Right ventricle myocardium superior (tissue), 1 donor: ENCODE measurements at places on chromosomes 6 and 20. TPM values are rescaled to one million over a fixed set of nuclear protein-coding genes. Genes with fewer than 3 reads are reported as not detected.

- DNase-seq = no peak
These were observed 10.5 kb upstream of the DEFB128 start for GRCh38 chr20:199996-200395.

RAET1G gene
- not detected for total RNA-seq

DNA sequence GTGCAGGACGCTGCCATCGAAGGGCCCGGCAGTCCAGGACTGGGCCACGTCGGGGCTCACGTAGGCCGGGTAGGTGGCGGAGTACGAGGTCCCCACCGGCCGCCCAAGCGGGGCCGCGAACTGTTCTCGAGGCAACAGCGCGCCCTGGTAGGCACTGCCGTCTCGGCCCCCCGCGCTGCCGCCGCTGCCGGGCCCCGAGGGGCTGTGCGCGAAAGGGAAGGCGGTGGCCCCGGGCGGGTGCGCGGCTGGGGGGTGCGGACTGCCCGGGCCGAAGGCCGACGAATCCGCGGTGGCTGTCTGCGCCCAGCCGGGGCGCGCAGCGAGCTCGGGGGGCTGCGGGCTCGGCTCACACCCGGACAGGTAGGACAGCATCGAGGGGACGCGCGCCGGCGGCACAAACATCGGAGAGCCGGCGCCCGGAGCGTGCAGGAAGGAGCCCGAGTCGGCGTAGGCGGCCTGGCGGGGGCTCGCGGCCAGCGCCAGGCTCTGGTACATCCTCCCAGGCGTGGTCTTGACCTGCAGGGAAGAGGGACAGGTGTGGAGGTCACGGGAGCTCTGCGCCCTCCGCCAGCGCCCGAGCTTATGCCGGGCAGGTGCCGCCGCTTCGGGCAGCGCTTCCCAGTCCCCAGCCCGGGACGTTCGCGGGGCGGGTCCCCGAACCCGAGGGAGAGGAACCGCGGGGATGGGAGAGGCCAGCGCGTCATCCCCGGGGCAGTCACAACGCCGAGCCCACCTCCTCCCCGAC is 596 bp downstream of the GATA5 start:
- no peak for DNase-seq

GHRH gene
- 0.97 TPM for total RNA-seq

NKAPL gene
- 5.1 TPM for total RNA-seq

GJA10 gene
- total RNA-seq = not detected

DNA sequence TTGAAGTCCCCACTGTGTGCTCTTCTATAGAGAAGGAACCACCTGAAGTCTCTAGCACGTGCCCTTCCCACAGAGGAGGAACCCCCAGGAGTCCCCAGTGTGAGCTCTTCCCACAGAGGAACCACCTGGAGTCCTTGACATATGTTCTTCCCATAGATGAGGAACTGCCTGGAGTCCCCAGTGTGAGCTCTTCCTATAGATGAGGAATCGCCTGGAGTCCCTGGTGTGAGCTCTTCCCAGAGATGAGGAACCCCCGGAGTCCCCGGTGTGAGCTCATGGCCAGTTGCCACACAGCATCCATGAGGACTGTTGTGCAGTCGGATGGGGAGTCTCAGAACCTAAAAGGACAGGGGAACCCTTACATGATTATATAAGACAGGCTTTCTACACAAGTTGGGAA is 158.1 kb upstream of the THBS2 start:
- DNase-seq = no peak

ATG5 gene
- 14.8 TPM for total RNA-seq

GRCh38 chr6:166309977-166310376 is 1.8 kb upstream of the PRR18 start:
- no peak for DNase-seq

DNA sequence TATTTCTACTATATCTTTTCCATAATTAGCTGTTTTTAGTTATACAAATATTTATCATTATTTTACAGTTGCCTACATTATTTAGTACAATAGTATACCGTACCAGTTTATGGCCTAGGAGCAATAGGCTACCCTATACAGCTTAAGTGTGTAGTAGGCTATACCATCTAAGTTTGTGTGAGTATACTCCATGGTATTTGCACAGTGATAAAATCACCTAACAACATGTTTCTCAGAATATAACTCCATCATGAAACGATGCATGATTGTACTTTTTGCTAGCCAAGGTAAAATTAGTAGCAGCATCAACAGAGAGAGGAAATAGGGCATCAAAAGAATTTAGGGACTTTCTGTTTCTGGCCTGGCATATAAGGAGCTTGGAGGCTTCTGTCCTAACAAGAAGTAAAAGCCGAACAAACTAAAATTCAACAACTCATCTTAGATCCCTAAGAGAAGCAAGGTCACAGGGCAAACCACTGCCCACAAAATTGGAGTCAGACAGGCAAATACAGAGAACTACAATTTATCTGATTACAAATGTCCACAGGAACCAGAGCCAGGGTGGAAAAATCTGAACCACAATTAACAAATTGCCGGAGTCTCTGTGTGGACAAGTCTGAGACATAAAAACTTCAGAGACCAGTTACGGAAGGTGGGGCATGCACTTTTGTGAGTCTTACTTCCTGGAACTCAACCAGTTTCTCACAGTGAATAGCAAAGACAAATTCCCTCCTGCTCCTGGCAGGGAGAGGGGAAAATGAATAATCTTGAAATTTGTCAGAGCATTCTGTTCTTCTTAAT is 671.4 kb downstream of the RFPL4B start:
- no peak for DNase-seq

DNA sequence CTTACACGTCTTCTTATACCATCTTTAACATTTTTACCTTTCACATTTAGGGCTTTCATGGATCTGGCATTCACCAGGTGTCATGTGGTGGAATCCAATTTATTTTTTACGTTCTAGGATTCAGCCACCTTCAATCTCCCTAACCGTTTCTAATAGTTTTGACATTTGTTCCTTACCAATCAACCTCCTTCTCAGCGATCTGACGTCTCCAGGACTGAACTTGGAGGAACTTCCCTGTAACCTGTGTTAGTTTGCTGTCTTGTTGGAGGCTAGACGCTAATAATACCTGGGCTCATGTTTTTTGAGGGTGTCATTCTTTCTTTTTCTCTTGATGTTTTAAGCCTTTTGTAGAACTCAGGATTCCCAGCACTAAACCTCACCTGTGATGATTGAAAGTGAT is 351.6 kb downstream of the THBS2 start:
- DNase-seq = no peak

DNA sequence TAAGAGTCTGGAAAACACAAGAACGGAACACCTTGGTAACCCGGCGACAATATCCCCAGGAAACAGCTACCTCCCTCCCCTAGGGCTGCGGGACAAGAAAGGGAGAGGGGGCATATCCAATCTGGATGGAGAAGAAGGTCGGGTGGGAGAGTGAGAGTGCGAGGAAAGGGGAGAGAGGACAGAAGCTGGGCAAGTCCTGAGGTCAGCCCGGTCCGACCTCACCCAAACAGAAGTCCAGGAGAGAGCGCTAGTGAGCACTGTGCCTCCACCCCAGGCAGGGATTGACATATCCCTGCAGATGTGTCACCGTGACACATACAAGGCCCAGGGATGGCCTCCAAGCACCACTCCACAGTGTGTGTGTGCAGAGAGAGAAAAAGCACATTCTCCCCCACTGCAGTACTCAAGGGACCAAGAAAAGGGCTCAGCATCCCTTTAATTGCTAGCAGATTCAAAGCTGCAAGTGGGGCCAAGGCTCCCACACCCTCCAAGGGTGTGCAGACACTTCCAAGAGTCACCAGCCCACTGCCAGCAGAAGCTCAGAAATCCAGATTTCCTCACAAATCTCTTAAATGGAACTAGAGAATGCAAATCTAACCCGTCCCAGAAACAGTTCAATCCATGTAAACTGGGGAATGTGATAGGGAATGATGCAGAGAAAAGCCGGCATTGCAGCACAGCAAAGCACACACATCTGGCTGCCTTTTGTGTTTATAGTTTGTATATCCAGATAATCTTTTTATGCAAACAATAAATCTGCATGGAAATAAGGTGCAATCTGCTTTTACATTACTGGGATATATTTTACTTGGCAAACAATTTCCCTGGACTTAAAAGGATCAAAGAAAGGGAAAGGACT is 3.1 kb downstream of the PXDC1 start:
- DNase-seq = peak; percentile 79

CPNE5 gene
- total RNA-seq = 10.0 TPM

KCNB1 gene
- total RNA-seq = 1.1 TPM

- no peak for DNase-seq
These were observed 52.4 kb downstream of the SCAND1 start for GRCh38 chr20:35901678-35902544.

GRCh38 chr20:58923117-58923712 is 57.8 kb upstream of the NELFCD start:
- DNase-seq = no peak

BTNL2 gene
- not detected for total RNA-seq

DNA sequence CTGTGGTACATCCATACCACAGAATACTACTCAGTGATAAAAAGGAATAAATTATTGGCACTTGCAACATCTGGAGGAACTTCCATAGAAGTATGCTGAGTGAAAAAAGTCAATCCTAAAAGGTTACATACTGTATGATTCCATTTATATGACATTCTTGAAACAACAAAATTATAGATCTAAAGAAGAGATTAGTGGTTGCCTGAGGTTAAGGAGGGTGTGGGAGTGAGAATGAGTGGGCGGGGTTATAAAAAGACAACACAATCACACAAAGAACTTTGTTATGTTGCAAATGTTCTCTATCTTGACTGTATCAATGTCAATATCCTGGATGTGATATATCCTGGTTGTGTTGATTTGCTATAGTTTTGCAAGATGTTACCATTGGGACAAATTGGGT is 21.2 kb downstream of the SNRPB start:
- no peak for DNase-seq

DNA sequence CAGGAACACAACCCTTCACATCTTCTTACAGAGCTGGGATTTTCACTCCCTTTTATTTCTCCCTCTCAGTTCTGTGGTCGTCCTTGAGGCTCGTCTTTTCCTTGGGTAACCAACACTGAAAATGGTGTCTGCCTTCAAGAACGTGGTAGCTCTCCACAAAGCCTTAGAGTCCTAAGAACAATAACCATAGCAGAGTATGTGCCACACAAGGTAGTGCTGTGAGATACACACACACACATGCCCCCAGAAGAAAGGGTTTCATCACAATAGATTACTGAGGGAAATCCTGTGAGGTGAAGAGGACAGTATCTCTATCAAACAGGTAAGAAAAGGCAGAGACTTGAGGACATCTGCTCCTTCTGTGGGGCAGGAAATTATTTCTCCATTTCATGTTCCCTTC is 104.8 kb upstream of the HDAC2 start:
- no peak for DNase-seq

RGS19 gene
- total RNA-seq = 6.7 TPM

GRCh38 chr6:140208286-140208685 is 833.8 kb upstream of the CITED2 start:
- no peak for DNase-seq

- DNase-seq = no peak
These were observed 58.0 kb downstream of the ERMARD start for GRCh38 chr6:169809386-169809785.

- DNase-seq = peak; percentile 7
These were observed 25.9 kb upstream of the MYT1 start for GRCh38 chr20:64138276-64138815.

DNA sequence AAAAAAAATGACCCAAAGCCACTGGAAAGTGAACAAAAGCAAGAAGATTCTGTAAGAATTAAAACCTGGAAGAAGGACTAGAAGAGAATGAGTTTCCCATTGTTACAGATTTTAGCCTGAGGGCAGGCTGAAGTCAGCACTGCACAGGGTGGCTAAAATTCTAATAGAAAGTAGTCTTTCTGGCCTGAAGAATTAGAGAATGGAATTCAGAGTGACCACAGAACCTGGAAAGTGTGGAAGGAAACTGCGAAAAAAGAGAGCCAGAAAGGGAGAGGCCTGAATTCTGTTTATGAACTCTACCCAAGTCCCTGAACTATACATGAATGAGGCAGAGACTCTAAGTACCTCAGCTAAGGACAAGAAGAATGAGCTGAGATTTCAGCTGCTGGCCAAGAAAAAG is 38.9 kb upstream of the FILIP1 start:
- no peak for DNase-seq

CLDN20 gene
- total RNA-seq = not detected

DNA sequence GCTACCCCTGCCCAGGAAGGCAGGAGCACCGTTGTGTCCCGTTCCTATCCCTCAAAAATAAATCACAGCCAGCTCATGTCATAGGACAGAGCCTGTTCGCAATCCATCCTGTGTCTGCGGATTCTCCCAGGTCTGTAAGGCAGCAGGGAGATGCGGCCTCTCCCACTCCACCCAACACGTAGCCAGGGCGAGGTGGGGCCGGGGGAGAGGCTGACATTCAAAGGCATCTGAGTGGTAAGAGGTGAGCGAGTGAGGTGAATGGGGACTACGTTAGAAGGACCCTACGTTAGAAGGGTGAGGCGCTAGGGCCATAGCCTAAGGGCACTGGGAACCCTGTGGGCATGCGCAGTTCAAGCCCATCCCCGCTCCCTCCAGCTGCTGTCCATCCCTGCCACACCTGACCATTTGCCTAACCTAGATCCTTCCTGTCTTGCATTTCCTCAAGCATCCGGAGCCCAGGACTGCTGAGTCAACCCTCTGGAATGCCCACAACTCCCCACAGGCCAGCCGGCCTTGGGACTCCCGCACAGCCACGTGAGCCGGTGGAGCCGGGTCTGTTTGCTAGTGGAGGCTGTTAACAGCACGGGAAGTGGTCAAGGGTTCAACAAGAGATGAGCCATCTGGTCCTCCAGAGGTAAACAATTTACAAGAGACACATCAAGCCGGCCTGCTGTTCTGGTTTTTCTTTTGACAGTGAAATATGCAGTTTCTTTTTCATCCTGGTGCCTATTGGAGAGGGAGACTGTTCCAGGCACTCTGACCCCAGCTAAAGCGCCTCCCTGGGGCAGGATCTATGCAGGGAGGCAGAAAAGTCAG is 45.9 kb downstream of the RIPOR3 start:
- peak; percentile 76 for DNase-seq

DNA sequence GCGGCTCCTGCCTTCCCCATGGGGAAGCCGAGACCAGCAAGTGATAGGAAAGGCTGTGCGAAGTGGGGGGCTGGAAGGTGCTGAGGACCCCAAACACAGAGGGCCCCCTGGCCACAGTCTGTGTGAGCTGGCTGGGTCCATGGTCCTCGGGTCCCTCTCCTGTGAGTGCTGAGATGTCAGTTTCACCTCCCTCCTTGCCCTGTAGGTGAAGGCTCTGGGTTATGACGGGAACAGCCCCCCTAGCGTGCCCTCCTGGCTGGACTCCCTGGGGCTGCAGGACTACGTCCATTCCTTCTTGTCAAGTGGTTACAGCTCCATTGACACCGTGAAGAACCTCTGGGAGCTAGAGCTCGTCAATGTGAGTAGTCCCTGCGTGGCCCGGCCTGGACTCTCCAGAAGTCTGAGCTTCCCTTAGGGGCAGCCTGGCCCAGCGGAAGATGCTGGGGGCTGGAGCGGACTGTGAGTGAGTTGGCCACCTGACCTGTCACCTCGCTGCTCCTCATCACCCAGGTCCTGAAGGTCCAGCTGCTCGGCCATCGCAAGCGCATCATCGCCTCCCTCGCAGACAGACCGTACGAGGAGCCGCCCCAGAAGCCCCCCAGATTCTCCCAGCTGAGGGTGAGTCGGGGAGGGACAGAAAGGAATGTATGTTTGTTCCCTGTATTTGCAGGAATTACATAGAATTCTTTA is 61.7 kb downstream of the TCP11 start:
- DNase-seq = peak; percentile 29

TRAPPC3L gene
- 0.11 TPM for total RNA-seq

COL12A1 gene
- 10.7 TPM for total RNA-seq
